CD4-positive, CD25-positive, alpha-beta regulatory T cell (primary cell): ENCODE measurements at places on chromosomes 16 and 17. TPM values are rescaled to one million over a fixed set of nuclear protein-coding genes. Genes with fewer than 3 reads are reported as not detected.
A peak's percentile ranks its signal among the peaks of the same experiment; 100 is the strongest.

- no peaks in the 10 kb centered on the region for H3K36me3 ChIP-seq
- no peak overlapping the region for H3K27ac ChIP-seq
- no peaks in the 10 kb centered on the region for H3K27me3 ChIP-seq
These were observed 2233.4 kb downstream of the TP53TG3F start for GRCh38 chr16:35692824-35693223.

The BCL6B gene
- 0.42 TPM for total RNA-seq

GRCh38 chr17:72117535-72118334 is 3.1 kb upstream of the SOX9 start:
- H3K4me3 ChIP-seq: no peak overlapping the region
- H3K27me3 ChIP-seq: peaks cover 32% of the 10 kb centered on the region
- no peaks in the 10 kb centered on the region for H3K36me3 ChIP-seq
- no peak overlapping the region for H3K27ac ChIP-seq
- no peaks in the 10 kb centered on the region for H3K4me1 ChIP-seq

- no peaks in the 10 kb centered on the region for H3K4me1 ChIP-seq
- H3K36me3 ChIP-seq: peaks cover 40% of the 10 kb centered on the region
- H3K27ac ChIP-seq: no peak overlapping the region
- H3K27me3 ChIP-seq: no peaks in the 10 kb centered on the region
- DNase-seq: no peak
These were observed 7.8 kb downstream of the MLYCD start for GRCh38 chr16:83906683-83907082.

GRCh38 chr16:70348991-70349390 is 2.3 kb downstream of the DDX19A start:
- no peak for DNase-seq
- H3K36me3 ChIP-seq: peaks cover 25% of the 10 kb centered on the region
- H3K27ac ChIP-seq: peak overlapping the region; percentile 97
- H3K4me3 ChIP-seq: no peak overlapping the region
- H3K4me1 ChIP-seq: peaks cover 19% of the 10 kb centered on the region

The CCL14 gene
- not detected for total RNA-seq

The KIFC3 gene
- total RNA-seq: 1.2 TPM

DNA sequence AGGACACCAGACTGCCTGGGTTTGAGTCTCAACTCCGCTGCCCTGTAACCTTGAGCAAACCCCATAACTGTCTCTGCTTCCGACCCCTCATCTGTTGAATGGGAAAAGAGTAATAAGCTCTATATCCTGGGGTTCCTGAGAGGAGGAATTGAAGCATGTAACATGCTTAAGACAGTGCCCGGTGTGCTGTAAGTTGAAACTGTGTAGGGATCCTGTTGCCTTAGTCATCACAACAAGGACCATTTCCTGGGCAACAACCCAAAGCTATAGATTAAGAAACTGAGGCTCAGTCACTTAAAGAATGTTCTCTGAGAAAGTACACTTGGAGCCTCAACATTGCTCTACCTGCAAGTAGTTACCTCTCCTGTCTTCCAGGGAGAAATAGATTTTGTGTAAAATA is 23.0 kb downstream of the CDH13 start:
- peak overlapping the region; percentile 92 for H3K27ac ChIP-seq
- H3K4me1 ChIP-seq: peaks cover 47% of the 10 kb centered on the region

DNA sequence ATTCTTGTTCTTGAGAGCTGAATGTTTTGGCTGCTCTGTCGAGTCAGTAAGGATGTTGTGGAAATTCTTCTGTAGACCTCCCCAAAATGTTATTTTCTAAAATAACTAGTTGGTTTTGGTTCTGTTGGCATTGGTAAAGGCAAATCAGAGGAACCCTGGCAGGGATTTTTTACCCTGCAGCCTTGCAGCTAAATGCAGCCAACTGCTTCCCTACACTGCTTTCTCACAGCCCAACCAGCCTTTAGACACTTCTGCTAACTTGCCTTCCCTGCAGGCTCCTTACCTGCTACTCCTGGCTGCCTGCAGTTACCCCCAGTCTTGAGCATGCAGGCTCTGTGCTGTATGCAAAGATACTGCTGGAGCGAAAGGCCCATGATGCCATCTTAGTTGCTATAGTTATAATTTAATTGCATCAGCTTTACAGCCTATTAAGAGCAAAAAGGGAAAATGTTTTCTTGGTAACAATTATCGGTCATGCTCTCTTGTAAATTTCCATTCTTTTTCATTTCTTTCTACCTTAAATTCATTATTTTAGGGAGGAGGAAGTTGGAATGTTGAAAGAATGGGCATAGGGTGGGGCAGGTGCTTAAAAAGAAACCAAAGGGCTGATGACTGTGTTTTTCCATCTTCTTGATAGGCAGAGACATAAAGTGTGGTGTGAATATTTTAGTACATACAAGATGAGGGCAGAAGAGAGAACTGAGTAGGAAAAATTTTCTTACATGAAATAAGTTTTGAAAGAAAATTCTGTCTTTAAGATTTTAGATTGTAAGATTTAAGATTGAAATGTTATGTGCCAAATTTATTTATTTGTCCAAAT is 20.0 kb downstream of the NUP93 start:
- peaks cover 27% of the 10 kb centered on the region for H3K36me3 ChIP-seq
- no peaks in the 10 kb centered on the region for H3K4me1 ChIP-seq

The PTGES3L gene
- 1.5 TPM for total RNA-seq

DNA sequence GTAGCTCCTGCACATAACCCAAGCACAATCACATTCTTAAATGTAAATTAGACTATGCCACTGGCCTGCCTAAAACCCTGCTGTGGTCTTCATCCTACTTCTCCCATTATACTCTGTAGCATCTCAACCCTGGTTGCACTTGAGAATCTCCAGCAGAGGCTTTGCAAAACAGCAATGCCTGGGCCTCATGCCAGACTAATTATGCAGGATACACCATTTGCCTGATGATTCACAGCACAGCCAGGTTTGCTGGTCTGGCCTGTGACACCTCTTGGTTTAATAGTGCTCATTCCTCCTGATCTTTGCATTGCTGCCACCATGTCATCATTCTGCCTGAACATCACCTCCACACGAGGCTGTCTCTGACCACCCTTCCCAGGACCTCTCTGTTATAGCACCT is 491.9 kb upstream of the TOM1L1 start:
- H3K27ac ChIP-seq: no peak overlapping the region
- H3K36me3 ChIP-seq: no peaks in the 10 kb centered on the region
- H3K27me3 ChIP-seq: no peaks in the 10 kb centered on the region
- H3K4me1 ChIP-seq: no peaks in the 10 kb centered on the region

- no peak overlapping the region for H3K4me3 ChIP-seq
- DNase-seq: no peak
- H3K36me3 ChIP-seq: no peaks in the 10 kb centered on the region
- peaks cover 6% of the 10 kb centered on the region for H3K4me1 ChIP-seq
- H3K27me3 ChIP-seq: no peaks in the 10 kb centered on the region
- no peak overlapping the region for H3K27ac ChIP-seq
These were observed 136.3 kb downstream of the NLK start for GRCh38 chr17:28178800-28179199.

The PPY gene
- total RNA-seq: not detected

The SOX8 gene
- 1.1 TPM for total RNA-seq

The RCVRN gene
- total RNA-seq: not detected

DNA sequence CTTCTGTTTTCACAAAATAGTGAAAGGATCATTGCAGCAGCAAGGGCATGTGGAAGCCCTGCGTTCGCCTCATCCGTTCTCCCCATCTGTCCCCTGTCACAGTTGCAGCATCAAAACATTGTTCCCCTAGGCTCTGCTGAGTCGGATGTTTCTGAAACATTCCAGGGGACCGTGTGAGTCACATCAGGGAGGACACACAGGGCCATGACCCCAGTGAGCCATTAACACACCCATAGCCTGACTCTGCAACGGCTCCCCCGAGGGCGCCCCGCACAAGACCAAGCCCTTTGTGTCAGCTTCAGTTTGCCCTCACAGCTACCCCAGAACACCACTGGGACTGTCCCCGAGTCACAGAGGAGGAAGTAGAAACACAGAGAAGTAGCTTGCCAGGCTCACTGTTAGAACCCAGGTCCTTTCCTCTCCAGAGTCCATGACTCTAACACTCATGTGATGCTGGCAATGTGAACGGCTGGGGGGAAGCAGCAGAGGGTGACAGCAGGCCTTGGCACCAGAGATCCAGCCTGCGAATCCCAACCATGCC is 63.3 kb upstream of the HSBP1 start:
- no peak overlapping the region for H3K4me3 ChIP-seq
- no peaks in the 10 kb centered on the region for H3K27me3 ChIP-seq
- H3K4me1 ChIP-seq: no peaks in the 10 kb centered on the region
- no peak overlapping the region for H3K27ac ChIP-seq

The KRTAP9-4 gene
- not detected for total RNA-seq

The JPH3 gene
- total RNA-seq: not detected

DNA sequence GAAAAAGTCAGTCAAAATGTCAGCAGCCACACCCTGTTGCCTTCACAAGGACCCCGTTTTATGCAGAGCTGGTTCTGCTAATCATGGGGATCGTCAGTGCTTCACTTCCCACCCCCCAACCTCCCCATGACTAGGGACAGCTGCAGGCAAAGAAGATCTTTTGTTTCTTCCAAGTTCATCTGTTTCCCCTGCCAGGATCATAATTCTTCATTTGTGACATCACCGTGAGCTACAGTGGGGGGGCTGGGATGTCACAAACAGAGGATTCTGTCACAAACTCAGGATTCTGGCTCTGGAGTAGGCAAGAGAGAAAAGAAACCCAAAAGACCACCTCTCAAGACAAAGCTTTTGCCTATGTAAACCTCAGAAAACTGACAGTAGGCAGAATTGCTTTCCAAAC is 24.7 kb downstream of the DNAJC7 start:
- peaks cover 87% of the 10 kb centered on the region for H3K36me3 ChIP-seq
- H3K4me3 ChIP-seq: no peak overlapping the region
- no peaks in the 10 kb centered on the region for H3K4me1 ChIP-seq
- no peak overlapping the region for H3K27ac ChIP-seq
- no peaks in the 10 kb centered on the region for H3K27me3 ChIP-seq
- DNase-seq: no peak

DNA sequence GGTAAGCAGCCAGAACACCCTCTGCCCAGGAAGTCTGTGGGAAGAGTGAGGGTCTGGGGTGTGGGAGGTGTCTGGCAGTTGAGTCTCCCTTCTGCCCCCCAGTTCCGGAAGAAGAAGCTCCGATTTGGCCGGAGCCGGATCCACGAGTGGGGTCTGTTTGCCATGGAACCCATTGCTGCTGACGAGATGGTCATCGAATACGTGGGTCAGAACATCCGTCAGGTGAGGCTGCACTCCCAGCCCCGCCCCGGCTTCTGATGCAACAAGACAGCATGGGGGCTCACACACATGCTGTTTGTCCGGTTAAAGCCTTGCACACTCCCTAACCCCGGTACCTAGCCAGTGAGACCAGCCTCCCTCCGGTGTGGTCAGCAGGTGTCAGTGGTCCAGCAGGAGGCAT is 4.0 kb upstream of the HSD3B7 start:
- H3K27me3 ChIP-seq: no peaks in the 10 kb centered on the region
- H3K27ac ChIP-seq: no peak overlapping the region
- H3K4me3 ChIP-seq: no peak overlapping the region

DNA sequence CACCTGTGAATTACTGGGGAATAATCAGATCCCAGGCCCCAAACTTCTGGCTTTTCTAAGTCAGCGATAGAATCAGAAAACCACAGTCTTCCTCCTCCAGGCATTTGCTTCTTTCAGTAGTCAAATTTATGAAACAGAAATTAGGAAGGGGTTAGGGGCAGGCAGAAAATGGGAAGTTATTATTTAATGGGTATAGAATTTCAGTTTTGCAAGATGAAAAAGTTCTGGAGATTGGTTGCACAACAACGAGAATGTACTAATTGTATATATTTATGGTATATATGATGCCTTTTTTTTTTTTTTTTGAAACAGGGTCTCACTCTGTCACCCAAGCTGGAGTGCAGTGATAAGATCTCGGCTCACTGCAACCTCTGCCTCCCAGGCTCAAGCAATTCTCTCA is 23.5 kb downstream of the ORC6 start:
- DNase-seq: no peak
- no peaks in the 10 kb centered on the region for H3K36me3 ChIP-seq
- no peaks in the 10 kb centered on the region for H3K4me1 ChIP-seq
- H3K4me3 ChIP-seq: no peak overlapping the region
- H3K27me3 ChIP-seq: no peaks in the 10 kb centered on the region

The RHBDL1 gene
- 3.2 TPM for total RNA-seq

The BIRC5 gene
- total RNA-seq: 2.7 TPM

DNA sequence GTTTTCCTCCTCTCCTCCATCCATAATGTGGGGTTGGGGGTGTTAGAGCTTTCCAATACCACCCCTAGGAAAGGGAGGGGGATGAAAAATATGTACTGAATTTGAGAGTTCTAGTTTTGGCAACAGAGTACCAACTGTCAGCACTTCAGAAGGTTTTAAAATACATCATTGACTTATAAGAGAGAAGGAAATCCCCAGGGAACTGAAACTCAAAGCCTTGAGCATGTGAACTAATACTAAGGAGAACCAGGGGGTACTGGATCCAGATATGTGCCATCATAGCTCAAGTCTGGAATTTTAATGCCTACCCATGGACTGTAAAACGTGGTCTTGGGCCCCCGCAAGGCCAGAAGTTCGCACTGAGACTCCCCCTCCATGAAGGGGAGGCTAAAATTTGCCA is 15.8 kb downstream of the CACNG5 start:
- DNase-seq: no peak
- no peaks in the 10 kb centered on the region for H3K36me3 ChIP-seq
- H3K4me3 ChIP-seq: no peak overlapping the region
- H3K27ac ChIP-seq: no peak overlapping the region
- no peaks in the 10 kb centered on the region for H3K4me1 ChIP-seq
- H3K27me3 ChIP-seq: no peaks in the 10 kb centered on the region

- H3K27ac ChIP-seq: no peak overlapping the region
- H3K36me3 ChIP-seq: no peaks in the 10 kb centered on the region
- H3K4me1 ChIP-seq: no peaks in the 10 kb centered on the region
These were observed 56.8 kb upstream of the HS3ST2 start for GRCh38 chr16:22757202-22757601.
